8988T (cell line): ENCODE measurements at places on chromosomes 4 and X.

DNA sequence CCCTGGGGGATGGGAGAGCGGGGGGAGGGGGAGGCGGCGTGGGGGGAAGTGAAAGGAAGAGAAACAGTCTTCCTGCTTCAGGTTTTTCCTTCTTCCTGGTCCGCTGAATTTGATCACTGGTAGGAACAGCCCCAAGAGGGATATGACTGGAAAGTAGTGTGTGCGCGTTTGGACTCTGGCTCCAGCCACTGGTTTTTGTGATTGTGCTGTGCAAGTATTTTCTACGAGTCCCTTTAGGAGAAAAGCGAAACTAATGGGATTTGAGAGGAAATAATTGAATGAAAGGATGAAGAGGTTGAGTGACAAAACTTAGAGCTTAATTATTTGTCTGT, 836 bp downstream of the PRRG1 start:
- no peak for DNase-seq

GRCh38 chr4:180120068-180120467, 2123.1 kb upstream of the TENM3 start:
- DNase-seq = no peak

DNA sequence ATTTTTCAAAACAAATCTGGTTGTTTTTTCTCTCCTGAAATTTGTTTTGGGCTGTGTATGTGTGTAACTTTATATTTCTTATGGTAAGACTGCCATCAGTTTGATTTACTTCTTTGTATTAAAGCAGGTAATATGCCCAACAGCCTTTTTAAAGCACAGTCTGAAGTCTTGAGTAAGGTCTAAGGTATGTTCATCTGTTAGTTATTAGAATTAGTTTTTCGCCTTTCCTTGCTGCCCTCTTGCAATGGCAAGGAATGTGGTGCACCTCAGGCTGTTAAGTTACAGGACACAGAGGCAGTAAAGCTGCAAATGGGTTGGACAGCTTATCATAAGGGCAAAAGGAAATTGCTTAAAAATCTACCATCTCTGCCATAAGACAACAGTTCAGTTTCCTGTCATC, 71.8 kb downstream of the METTL14 start:
- DNase-seq = no peak

DNA sequence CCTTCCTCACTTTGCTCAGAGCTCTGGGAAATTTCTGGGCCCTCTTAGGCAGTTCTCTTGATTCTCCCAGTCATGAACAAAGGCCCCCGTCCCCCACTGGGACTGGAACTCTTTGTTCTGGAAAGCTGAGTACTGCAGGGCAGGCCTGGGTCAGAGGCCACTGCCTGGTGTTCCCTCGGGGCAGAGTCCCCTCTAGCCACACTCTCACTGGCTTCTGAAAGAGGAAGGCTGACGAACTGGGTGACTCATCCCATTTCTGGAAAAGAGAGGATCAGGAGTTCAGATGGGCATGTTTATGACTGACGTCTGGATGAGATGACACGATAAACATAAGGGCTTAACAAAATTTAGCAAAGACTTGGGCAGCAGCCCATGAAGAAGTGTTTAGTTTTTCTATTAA, 47.7 kb downstream of the DDX3X start:
- DNase-seq = no peak

DNA sequence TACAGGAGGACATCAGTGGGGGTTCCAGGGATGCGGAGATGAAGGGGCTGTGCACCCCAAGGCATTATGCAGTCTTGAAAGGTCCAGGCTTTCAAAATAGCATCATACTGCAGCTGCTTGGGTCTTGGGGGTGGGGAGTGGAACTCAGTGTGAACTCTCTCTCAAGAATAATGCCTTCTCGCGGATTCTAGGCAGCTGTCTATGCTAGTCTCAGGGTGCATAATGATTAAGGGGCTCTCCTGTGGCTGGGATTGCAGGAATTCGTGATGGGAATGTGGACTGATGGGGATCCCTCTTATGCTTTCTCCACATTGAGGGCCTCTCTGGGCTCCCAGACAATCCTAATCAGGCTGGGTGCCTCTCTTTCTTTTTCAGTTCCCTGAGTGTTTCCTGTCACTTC, 172.2 kb upstream of the ARHGAP24 start:
- DNase-seq = no peak

- DNase-seq = no peak
Measured at GRCh38 chrX:17475449-17476217, 100.6 kb downstream of the NHS start.

DNA sequence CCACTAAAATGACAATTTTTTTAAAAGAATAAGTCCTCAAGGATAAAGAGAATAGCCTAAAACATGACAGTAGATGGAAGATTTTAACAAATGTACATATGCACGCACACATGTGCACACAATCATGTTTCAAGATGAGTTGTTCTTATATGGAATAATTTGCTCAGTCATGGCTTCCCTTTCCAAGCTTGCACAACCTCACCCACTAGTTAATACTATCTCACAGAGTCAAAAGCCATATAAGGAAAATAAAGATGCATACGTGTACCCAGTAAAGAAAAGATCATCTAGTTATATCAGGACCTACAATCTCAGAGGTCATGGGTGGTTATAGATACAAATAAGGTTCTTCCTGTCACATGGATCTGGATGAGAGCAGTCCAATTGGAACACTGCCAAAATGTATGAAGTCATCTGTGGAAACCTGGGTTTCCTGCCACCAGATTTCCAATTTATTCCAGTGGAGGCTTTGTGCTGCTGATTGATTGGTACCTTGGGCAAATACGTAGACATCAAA, 56.1 kb downstream of the FAM13A start:
- no peak for DNase-seq

GRCh38 chr4:71186566-71187403, 152.0 kb upstream of the SLC4A4 start:
- peak; percentile 64 for DNase-seq

DNA sequence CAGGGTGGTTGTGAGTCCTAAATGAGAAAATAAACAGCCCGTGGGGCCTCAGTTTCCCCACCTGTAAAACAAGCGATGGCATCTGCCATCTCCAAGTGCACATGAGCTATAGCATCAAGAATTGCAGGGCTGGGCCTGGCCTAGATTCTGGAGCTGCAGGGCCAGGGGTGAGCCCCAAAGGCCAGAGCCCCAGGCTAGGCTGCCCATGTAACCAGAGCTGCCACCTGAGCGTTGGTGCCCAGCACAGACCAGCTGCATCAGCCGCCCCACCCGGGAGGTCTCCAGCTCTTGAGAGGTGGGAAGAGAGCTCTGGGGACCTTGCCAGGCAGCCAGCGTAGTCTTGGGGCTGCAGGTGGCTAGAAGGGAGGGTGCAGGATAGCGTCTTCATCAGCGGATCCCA, 27.0 kb upstream of the GPR78 start:
- DNase-seq = peak; percentile 10

DNA sequence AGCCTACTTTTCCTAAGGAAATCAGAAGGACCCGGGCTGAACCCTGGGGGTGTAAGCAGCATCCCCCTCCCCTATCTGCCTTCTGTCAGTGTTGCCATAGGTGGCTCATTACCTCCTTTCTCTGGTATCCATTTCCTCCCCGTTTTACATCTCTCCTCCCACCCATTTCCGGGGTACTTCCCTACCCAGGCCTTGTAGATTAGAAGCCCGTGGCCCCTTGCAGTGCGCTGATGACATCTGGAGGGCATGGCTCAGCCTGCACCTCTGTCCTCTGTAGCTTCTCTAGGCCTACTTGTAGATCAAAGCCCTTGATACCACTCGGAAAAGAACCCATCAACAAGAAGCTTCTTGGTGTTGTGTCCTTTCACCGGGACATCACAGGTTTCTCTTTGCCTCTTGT, 71.8 kb downstream of the NBDY start:
- DNase-seq = no peak

DNA sequence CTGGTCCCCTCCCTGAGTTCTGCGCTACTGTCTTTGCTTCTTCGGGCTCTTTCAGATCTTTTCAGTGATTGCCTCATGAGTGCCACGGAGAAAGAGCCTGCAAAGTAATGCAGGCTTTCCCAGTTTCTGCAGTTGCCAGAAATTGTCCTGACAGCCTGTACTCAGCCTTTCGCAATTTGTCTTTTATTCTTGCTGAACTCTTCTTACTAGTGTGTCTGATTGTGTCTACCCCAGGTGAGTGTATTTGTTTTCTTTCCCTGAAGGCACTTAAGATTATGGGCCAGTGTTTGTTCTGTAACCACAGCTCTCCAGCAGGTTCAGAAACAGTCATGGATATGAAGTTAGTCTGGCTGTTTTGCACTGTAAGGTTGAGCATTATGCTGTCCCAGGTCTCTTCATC, 47.1 kb downstream of the FAM193A start:
- DNase-seq = no peak

DNA sequence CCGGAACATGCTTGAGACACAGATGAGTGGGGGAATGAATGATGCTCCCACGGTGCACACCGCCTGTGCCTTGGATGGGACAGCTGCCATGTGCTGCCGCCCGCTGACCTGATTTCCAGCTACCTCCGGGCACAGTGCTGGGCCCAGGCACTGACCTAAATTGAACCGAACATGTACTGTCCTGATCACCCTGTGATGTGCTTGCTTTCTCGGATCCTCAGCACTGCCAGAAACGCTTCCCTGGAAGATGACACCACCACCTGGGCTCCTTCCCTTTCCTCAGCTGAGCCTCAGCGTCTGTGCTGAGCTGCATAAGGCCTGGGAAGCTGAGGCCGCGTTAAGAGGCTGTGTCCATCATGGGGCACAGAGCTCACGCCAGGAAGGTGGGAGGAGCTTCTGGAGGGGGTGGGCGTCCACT, 39.3 kb upstream of the MXD4 start:
- no peak for DNase-seq

GRCh38 chrX:63958134-63958865, 173.3 kb upstream of the ARHGEF9 start:
- DNase-seq = no peak

DNA sequence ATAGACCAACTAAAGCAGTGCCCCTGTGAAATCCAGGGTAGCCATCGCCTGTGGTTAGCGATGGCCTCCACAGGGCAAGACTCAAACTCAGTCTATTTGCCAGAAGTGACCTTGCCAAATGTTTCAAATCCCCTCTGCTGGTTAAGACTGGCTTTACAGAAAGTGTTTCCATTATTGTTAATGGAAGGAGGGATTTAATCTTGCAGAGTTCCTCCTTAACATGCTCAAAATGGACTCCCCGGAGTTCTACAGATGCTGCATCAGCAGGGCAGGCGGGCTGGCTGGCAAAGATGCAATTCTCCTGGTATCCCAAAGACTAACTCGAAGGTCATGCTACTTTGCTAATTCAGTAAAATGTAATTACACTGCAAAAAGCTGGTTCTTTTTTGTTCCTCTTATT, 313.0 kb upstream of the SLC7A11 start:
- DNase-seq = no peak

GRCh38 chr4:184900184-184900583, 74.4 kb upstream of the ACSL1 start:
- no peak for DNase-seq

GRCh38 chr4:62053974-62054373, 853.8 kb downstream of the ADGRL3 start:
- no peak for DNase-seq

DNA sequence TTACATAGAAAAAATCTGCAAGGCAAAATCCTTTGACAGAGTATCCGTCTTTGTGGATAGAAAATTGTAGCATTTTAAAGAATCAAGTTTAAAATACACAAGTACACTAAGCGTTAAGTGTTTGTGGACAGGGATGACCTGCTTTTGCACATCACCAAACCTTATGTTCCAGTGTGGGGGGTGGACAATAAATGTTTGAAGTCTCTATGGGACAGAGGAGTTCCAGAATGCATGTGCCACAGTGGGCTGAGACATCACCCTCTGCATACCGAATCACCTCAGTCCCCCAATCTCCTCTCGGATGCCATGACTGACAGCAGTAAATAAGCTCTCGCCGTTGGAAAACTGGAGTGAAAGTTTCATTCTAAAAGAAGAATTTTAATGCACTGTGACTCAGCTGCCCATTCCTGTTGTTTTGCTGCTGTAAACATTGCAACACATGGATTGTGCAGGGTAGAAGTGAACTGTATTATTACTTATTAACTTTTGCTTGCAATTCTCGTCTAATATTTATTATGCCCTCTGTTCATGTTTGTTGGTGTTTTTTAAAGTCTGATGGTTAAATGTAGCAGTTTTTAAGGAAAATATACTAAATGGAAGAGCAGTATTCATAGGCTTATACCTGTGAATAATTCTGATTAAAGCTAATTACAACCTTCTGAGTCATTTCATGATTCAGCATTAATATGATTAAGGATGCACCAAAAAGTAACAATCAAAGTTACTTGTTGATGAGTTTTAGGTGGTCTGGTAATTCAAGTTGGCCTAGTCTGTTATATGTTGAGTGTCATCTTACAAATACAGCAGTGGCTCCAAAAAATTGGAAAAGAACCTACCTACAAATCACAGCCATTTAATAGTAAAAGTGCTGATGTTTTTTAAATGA, 24.0 kb downstream of the CDKN2AIP start:
- no peak for DNase-seq

DNA sequence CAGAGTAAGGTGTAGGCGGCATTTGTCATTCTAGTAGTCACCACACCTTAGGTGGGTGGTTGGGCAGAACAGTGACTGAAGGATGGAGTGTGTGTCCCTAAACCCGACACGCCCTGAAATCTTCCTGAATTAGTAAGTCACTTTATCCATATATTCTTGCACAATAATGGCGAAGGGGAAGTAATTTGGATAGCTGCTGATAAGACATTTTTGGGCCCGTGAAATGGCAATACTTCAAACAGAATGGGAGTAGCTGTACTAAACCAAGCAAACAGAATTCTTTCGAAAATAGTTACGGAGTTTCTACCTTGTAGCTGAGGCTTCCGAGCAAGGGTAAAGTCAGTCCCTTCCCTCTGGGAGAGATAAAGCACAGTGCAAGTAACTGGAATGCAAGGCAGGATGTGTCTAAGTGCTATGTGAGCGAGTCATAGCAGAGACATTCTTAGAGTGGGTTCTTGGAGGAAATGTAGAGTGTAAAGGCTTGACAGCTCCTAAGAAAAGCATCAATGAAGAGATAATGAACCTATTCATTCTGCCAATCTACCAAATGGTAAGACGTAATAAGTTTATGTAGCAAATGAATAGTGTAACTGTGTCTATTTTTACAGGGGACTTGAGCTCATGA, 72.8 kb downstream of the CLCN5 start:
- peak; percentile 20 for DNase-seq

DNA sequence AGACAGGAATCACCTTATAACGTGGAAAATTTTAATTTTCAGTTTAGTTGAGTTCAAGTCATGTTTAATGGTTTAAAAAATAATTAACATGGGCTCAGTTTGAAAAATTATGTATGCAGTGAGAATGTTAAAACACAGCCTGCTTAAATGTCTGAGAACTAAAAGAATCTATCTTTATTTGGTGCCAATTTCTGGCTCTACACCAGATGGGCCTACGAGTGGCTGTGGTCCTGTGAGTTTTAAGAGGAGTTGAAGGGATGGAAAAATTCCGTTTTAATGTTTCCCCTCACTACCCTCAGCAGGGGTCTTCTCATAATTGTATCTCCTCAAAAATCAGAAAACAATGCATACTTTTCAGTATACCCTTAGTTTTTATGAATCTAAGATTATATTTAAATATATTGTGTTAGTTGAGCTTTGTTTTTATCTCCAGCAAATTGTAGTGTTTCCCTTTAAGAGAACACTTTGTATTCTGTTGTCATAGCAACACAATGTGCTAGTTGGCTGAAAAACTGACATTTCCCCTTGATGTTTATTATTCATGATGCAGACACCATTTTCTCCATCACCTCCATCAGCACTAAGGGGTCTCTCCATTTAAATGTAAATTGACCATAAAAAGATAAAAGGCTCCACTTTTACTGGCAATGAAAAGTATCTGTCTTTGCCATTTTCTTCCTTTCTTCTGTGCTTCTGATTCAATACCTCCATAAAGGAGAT, 393.5 kb upstream of the GRIA3 start:
- no peak for DNase-seq
